Stimulated activated CD4-positive, alpha-beta T cell treated with anti-CD3 and anti-CD28 coated beads, Interleukin-4, amount 100 ng/mL, for 48 hours (primary cell): ENCODE measurements at places on chromosomes 11 and 22.

DNA sequence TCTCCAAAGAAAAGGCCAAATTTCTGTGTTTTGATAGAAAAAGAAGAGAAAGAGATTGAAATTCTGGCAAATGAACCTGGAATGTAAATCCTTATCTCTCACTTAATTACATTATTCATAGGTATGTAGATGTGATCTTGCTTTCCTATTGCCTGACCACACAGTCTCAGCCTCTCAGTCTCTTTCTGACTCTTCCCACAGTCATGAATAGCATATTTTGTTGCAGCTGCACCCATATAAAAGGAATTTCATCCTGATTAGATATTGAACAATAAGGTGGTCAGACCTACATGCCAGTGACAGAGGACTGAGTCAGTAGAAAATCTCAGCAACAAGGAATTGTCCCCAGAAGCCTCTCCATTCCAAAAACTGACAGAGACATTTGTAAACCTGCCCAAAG is 62.9 kb upstream of the LRRC4C start:
- no peak for DNase-seq

- DNase-seq, result no peak
Measured at GRCh38 chr11:132139181-132139580, 768.8 kb downstream of the NTM start.

GRCh38 chr11:6318204-6318603 is 2.1 kb downstream of the CAVIN3 start:
- DNase-seq, result no peak

DNA sequence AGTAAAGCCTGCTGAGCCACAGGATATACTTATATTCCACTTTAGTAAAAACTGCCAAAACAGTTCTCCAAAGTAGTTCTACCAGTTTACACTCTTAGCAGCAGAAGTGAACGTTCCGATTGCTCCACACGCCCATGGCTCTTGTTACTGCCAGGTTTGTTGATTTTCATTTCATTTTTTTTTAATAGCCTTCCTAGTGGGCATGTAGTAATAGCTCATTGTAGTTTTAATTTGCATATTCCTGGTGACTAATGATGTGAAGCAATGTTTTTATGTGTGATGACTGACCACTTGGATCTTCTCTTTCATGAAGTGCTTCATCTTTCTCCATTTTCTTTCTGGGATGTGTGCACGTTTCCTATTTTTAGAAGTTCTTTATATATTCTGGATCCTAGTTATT is 4.8 kb upstream of the C11orf97 start:
- no peak for DNase-seq

- DNase-seq, result no peak
Measured at GRCh38 chr11:122149202-122149601, 33.2 kb upstream of the BLID start.

GRCh38 chr11:78208257-78209165 is 19.8 kb downstream of the USP35 start:
- DNase-seq, result no peak

DNA sequence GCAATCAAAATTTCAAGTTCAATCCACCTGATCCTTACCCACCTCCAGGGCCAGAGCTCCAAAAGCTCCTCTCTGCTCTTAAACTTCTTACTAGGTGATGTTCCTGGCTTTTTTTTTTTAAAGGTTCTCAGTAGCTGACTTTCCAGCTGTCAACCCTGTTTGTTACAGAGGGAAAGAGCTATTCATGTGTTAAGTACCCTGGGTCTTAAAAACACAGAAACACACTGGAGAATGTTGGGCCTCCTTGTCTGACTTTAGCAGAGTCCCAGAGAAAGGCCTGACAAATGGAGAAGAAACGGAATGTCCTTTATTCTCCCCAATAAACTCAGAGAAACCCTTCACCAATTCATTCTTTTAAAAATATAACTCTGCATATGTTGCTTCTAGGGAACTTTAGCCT is 3.2 kb downstream of the LRRC4C start:
- DNase-seq, result no peak

DNA sequence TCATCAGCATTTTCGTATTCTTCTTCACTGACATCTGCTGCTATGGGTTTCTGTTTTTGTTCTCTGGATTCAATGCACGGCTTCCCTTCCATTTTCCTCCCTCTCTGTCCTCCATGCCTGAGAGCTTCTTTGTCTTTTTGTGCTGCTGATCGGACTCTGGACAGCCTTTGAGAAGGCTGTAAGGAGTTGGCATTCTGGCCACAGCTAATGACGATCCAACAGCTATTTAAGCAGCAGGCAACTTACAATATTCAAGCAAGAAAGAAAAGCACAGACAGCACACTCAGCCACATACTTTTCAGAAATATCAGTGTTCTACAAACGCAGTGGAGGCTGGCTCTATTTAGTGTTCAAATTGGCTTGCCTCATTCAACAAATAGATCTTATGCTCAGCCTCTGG is 60.9 kb upstream of the ZC3H12C start:
- no peak for DNase-seq

DNA sequence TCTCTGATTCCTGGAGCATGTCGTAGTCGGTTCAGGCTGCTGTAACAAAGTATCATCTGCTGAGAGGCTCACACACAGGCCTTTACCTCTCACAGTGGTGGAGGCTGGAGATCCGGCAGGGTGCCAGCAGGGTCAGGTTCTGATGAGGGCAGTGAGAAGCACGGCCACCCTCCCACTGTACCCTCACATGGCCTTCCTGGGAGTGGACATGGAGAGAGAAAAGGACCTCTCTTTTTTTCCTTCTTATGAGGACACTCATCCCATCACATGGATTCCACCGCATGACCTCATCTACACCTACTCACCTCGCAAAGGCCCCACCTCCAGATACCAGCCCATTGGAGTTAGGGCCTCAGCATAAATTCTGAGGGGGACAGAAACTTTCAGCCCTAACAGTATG is 99.5 kb downstream of the BCR start:
- DNase-seq, result no peak

- no peak for DNase-seq
Measured at GRCh38 chr22:45799291-45799690, 127.7 kb downstream of the ATXN10 start.

- DNase-seq, result no peak
Measured at GRCh38 chr11:6625832-6626420, 6.7 kb upstream of the TPP1 start.

- no peak for DNase-seq
Measured at GRCh38 chr11:75105462-75105925, 8.8 kb upstream of the OR2AT4 start.
